ENCODE measurements at places on chromosomes 5 and 9. TPM values are rescaled to one million over a fixed set of nuclear protein-coding genes. Genes with fewer than 3 reads are reported as not detected.

- no peak overlapping the region for H3K27ac ChIP-seq
- no peak for DNase-seq
- no peaks in the 10 kb centered on the region for H3K4me1 ChIP-seq
- no peaks in the 10 kb centered on the region for H3K27me3 ChIP-seq
- no peak overlapping the region for H3K4me3 ChIP-seq
Observed at GRCh38 chr5:136076881-136077445, 48.2 kb downstream of the TGFBI start.

DNA sequence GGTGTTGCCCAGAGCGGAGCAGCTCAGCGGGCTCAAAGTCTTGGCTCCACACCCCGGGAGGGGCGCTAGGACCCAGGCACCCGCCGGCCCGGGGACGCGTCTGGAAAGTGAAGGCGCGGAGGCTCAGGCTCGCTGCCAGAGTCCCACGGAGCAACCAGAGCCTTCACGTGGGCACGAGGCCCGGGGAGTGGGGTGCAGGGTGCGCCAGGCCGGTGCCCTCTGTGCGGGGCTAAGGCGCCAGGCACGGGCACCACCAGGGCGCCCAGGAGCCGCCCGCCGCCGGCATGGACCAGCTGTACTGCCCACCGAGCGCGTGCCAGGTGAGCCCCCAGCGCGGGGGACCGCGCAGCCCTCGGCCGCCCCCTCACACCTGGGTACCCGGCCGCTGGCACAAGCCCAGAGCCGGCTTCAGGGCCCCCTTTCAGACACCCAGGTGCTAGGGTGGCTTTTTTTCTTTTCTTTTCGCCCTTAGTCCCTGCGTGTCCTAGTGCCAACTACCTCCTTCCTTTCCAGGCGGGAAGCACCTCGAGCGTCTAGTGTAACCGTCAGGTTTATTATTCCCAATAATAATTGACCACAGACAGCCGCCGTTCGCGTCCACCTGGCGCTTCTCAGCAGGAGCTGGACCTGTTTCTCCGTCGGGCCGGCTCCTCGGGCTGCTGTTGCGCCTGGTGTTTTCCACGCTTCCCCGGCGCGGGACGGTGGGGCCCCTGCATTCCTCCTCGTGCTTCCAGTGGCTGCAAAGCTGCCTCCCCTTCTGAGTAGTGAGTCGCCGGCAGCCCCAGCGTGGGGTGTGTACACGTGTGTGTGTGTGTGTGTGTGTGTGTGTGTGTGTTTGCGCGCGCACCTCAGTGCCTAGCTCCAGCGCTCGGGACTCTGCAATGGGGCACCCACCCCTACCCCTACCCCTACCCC, 30.1 kb upstream of the PDE8B start:
- peak; percentile 38 for DNase-seq
- no peak overlapping the region for H3K27ac ChIP-seq
- H3K4me3 ChIP-seq: peak overlapping the region; percentile 54
- no peaks in the 10 kb centered on the region for H3K36me3 ChIP-seq
- H3K4me1 ChIP-seq: no peaks in the 10 kb centered on the region

DNA sequence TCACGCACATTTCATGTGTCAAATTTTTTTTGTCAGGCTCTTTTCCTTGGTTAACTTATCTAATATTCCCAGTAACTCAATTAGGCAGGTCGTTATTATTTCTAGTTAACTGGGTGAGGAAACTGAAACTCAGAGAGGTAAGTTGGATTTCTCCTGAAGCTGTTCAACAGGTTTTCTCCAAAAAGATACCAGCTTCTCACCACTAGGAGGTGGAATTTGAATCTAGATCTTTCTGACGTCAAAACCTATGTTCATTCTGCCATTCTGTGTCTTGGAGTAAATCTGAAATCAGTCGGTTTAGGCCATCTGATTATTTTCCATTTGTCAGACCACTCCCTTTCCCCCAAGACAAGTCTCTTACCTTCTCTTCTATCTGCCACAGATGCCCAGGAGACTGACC, 572.9 kb downstream of the ACTL7B start:
- H3K4me1 ChIP-seq: no peaks in the 10 kb centered on the region
- no peaks in the 10 kb centered on the region for H3K36me3 ChIP-seq
- no peak overlapping the region for H3K27ac ChIP-seq
- no peak overlapping the region for H3K4me3 ChIP-seq
- H3K27me3 ChIP-seq: no peaks in the 10 kb centered on the region
- DNase-seq: no peak

- H3K4me1 ChIP-seq: peaks cover 7% of the 10 kb centered on the region
- no peak for DNase-seq
- H3K4me3 ChIP-seq: no peak overlapping the region
- no peaks in the 10 kb centered on the region for H3K27me3 ChIP-seq
- no peak overlapping the region for H3K27ac ChIP-seq
Observed at GRCh38 chr9:35611230-35611797, 6.3 kb downstream of the TESK1 start.

DNA sequence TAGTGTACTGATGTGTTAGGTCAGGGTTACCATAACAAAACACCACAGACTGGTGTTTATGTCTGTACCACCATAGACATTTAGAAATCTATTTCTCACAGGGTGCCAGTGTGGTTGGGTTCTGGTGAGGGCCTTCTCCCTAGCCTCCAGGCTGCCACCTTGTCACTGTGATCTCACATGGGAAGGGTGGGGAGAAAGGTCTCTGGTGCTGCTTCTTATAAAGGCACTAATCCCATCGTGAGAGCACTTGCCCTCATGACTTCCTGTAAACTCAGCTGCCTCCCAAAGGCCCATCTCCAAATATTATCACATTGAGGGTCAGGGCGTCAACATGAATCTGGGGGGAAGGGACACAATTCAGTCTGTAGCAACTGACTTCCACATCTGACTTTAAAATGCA, 49.8 kb downstream of the PIK3R1 start:
- no peak overlapping the region for H3K4me3 ChIP-seq
- H3K36me3 ChIP-seq: no peaks in the 10 kb centered on the region
- peaks cover 18% of the 10 kb centered on the region for H3K4me1 ChIP-seq

DNA sequence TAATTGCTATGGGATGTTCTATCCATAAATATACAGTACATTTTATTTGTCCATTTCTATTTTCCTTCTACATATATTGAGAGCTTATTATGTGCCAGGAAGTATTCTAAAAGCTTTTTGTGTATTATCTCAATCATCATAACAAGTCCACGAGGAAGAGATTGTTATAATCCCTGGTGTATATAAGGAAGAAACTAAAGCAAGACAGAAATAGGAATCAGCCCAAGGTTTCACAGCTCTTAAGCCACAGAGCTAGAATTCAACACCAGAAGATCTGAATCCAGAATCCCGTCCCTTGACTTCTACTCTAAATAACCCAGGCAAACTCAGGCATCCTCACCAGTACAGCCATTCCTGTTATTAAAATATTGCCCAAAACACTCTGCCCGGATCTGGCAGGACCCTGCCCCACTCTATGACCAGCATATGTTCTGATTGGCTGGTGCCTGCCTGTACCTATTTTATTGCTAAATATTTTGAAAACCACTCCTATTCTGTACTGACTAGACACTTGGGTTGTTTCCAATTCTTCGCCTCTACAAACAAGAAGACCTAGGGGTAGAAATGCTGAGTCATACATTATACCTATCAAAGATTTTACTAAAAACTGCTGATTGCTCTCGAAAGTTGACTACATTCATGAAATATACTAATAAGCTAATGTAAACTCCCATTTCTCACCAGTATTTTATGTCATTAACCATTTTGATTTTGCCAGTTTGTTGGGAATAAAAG, 297.4 kb downstream of the ENC1 start:
- no peaks in the 10 kb centered on the region for H3K4me1 ChIP-seq
- no peaks in the 10 kb centered on the region for H3K36me3 ChIP-seq
- no peak overlapping the region for H3K4me3 ChIP-seq

- no peak overlapping the region for H3K4me3 ChIP-seq
- H3K27me3 ChIP-seq: no peaks in the 10 kb centered on the region
- DNase-seq: no peak
- peaks cover 19% of the 10 kb centered on the region for H3K4me1 ChIP-seq
- H3K27ac ChIP-seq: peak overlapping the region; percentile 46
Observed at GRCh38 chr5:81788329-81788728, 37.4 kb upstream of the SSBP2 start.

GRCh38 chr5:73728493-73729273, 102.7 kb downstream of the ARHGEF28 start:
- peaks cover 48% of the 10 kb centered on the region for H3K4me1 ChIP-seq
- H3K27ac ChIP-seq: peak overlapping the region; percentile 62
- no peaks in the 10 kb centered on the region for H3K36me3 ChIP-seq

DNA sequence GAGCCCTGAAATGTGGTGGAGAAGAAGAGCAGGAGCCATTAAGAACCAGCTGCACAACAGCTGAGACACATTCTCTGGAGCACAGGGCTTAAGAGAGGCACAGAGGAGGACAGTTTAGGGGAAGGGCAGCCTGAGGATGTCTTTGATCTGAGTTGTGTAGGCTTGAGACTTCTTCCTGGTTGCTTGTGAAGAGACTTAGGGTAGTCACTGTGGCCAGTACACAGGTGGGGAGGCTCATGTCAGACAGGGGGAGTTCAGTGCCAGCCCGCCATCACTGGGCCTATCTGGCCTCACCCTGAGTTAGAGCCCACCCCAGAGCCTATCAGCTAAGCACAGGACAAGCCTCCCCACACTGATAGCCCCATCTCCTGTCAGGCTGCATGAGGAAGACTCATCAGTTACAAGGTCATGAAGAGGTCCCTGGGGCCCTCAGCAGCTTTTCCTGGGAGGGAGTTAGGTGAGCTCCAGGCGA, 19.8 kb downstream of the SLC22A4 start:
- no peak for DNase-seq

DNA sequence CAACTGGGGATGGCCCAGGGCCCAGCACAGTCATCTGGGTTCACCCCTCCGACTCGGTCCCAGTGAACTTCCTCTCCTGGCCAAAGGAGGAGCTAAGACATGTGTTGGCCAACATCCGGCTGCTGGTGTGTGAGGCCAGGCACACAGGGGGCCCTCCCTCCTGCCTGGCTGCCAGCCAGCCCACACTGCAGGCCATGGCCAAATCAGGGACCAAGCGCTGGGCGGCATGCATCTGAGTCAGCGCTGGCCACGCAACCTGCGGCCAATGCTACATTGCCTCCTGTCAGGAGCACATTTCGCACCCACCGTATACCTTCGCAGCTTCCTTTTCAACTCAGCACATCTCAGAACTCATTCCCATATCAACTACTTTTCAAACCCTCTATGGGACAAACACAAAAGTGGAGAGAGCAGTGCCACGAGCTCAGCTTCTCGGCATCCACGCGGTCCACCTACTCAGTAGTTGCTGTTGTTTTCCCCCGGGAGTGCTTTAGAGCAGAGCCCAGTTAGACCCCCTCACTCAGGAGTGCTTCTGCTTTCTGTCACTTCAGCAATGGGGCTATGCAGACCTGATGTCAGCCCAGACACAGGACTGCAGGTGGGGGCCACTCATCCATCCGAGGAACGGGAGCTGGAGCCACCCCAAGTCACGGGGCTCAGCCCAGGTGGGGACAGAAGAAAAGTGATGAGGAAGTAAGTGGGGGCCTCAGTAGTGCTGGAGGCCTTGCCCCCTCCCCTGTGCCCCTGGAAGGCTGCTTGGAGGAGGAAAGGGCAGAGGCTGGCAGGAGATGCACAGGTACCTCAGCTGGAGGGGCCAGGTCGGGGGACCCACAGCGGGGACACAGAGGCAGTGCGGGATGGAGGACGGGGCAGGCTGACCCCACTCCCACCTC, 13.9 kb downstream of the NINJ1 start:
- no peak overlapping the region for H3K4me3 ChIP-seq
- no peaks in the 10 kb centered on the region for H3K36me3 ChIP-seq
- peaks cover 3% of the 10 kb centered on the region for H3K4me1 ChIP-seq
- peak; percentile 94 for DNase-seq

- DNase-seq: no peak
- no peaks in the 10 kb centered on the region for H3K27me3 ChIP-seq
- H3K27ac ChIP-seq: no peak overlapping the region
- peaks cover 5% of the 10 kb centered on the region for H3K4me1 ChIP-seq
- H3K4me3 ChIP-seq: no peak overlapping the region
Observed at GRCh38 chr9:14232111-14232510, 81.8 kb downstream of the NFIB start.

GRCh38 chr9:101408374-101409078, 9.9 kb downstream of the ZNF189 start:
- no peak overlapping the region for H3K27ac ChIP-seq
- no peak for DNase-seq
- no peak overlapping the region for H3K4me3 ChIP-seq
- H3K4me1 ChIP-seq: no peaks in the 10 kb centered on the region

GRCh38 chr9:137791947-137792346, 85.6 kb upstream of the CACNA1B start:
- H3K27ac ChIP-seq: no peak overlapping the region
- no peak for DNase-seq
- no peaks in the 10 kb centered on the region for H3K36me3 ChIP-seq
- H3K27me3 ChIP-seq: no peaks in the 10 kb centered on the region
- peaks cover 6% of the 10 kb centered on the region for H3K4me1 ChIP-seq
- no peak overlapping the region for H3K4me3 ChIP-seq

GRCh38 chr5:139514486-139514856, 31.9 kb upstream of the STING1 start:
- H3K27me3 ChIP-seq: no peaks in the 10 kb centered on the region
- no peak overlapping the region for H3K27ac ChIP-seq
- no peak for DNase-seq
- H3K4me1 ChIP-seq: no peaks in the 10 kb centered on the region
- H3K36me3 ChIP-seq: no peaks in the 10 kb centered on the region

DNA sequence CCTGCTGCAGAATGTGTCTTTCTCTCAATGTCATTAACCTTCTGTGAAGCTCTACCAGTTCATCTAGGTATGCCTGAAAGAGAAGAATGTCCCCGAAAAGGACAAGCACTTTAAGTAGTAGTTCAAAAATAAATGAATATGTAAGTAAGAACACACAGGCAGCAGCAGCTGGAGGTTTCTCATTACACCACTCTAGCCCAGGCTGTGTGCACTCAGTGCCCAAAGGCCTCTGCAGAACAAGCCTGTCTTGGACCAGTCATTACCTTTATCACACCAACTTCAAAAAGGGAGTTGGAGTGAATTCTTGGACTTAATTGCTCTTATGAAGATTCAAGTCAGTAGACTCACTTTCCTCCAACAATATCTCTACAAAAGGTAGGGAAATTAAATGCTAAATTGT, 268.8 kb downstream of the MLLT3 start:
- DNase-seq: no peak
- H3K4me3 ChIP-seq: no peak overlapping the region
- H3K27me3 ChIP-seq: no peaks in the 10 kb centered on the region
- H3K27ac ChIP-seq: peak overlapping the region; percentile 30
- no peaks in the 10 kb centered on the region for H3K36me3 ChIP-seq
- peaks cover 11% of the 10 kb centered on the region for H3K4me1 ChIP-seq

- no peak for DNase-seq
- no peaks in the 10 kb centered on the region for H3K4me1 ChIP-seq
- H3K27me3 ChIP-seq: no peaks in the 10 kb centered on the region
- H3K4me3 ChIP-seq: no peak overlapping the region
- H3K27ac ChIP-seq: no peak overlapping the region
- no peaks in the 10 kb centered on the region for H3K36me3 ChIP-seq
Observed at GRCh38 chr5:153613672-153614071, 123.2 kb downstream of the GRIA1 start.

GRCh38 chr5:133366438-133366837, 245.9 kb downstream of the FSTL4 start:
- DNase-seq: no peak
- H3K27me3 ChIP-seq: no peaks in the 10 kb centered on the region
- no peak overlapping the region for H3K4me3 ChIP-seq
- H3K27ac ChIP-seq: no peak overlapping the region

GRCh38 chr5:52808316-52808901, 20.7 kb downstream of the ITGA1 start:
- no peaks in the 10 kb centered on the region for H3K27me3 ChIP-seq
- H3K4me3 ChIP-seq: no peak overlapping the region
- no peak for DNase-seq
- no peaks in the 10 kb centered on the region for H3K36me3 ChIP-seq
- no peak overlapping the region for H3K27ac ChIP-seq

Gene MLANA
- polyA plus RNA-seq: not detected

Gene GBGT1
- 4.6 TPM for polyA plus RNA-seq

Gene UGT3A2
- 0.07 TPM for polyA plus RNA-seq

Gene OTULIN
- polyA plus RNA-seq: 4.7 TPM

Gene FAM151B
- 0.49 TPM for polyA plus RNA-seq

Gene PCDHB3
- polyA plus RNA-seq: 1.4 TPM

Gene STK10
- polyA plus RNA-seq: 7.9 TPM

Gene BAAT
- 1.4 TPM for polyA plus RNA-seq
